CD4-positive, alpha-beta T cell treated with Interleukin-10 for 1 hour (primary cell): ENCODE measurements at places on chromosomes 1 and 21.

GRCh38 chr1:219177363-219177762 is 3.7 kb downstream of the LYPLAL1 start:
- DNase-seq: no peak

DNA sequence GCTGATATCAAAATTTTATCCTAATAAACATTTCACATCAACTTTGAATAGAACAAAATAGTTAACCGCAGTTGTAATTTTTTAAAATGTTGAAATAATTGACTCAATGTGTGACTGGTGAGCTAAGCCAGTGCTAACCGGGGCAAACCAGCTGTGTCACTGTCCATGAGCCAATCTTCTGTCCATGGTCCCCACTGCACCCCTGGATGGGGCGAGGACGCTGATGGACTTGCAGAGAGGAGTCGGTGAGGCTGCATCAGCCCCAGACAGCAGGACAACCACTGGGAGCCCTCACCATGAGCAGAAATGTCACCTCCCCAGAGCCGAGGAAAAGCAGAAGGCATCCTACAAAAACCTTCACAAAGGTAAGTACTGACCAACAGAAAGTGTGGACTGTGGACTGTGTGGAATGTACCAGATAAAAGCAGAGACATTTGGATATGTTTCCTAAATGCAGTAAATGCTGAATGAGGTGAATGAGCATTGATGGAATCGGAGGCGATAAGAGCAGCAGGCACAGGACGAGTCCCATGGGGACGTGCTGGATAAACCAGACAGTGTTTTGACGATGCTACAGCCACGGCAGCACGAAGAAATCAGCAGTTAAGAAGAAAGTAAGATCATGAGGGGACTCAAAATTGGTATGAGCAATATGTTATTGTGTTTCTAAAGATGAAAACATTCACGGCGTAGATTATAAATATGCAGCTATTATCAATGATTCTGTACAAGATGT is 115.0 kb upstream of the BACE2 start:
- no peak for DNase-seq

- DNase-seq: no peak
Observed at GRCh38 chr1:193221651-193222050, 35.2 kb upstream of the B3GALT2 start.

GRCh38 chr21:15281714-15282113 is 216.9 kb upstream of the NRIP1 start:
- DNase-seq: no peak

DNA sequence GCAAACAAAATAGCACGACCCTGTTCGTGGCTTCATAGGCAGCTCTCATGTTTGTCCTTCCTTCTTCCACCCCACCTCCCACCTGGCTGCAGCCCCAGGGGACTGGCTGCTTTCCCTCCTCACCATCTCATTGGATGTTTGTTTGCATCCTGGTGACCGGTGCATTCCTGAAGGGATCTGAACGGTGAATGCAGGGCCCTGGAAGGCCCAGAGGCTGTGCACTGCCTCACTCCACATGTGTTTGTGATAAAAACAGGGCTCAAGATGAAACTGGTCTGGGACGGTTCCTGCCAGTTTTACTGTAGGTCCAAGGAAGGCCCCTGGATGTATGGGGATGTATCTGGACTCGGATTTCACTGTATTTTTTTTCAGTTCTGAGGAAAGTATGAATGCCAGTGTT is 42.8 kb downstream of the CNN3 start:
- DNase-seq: no peak

DNA sequence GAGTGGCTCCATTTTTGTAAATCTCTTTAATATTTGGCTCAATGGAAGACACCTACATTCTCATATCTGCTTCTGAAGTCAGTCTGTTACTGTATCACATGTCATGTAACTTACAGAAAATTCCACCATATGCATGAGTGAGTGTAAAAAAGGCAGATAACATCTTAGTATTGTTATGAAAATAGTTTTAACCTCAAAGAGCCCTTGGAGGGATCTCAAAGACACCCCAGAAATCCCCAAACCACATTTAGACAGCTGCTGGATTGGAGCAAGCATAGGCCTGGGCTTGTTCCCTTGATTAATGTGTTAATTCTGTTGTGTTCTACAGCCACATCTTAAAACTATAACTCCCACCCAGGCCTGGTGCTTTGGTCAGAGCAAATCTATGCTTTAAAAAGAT is 16.9 kb downstream of the MACO1 start:
- no peak for DNase-seq

DNA sequence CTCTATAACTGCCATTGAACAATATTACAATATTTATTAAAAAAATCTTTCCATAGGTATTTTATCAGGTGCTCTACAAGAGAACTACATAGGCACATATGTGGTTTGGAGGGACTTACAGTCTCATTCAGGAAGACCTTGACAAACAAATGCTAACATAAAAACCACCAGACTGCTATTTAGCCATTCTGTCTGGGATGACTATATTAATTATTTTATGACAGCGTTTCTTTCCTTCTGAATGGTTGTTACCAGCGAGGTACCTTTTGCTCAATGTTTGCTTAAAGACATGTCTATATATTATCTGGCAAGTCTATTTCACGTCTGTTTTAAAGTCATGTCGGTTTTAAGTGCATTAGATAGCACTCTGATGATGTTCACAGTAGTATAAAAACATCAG is 69.7 kb downstream of the RUNX1 start:
- DNase-seq: no peak

- no peak for DNase-seq
Observed at GRCh38 chr1:63723602-63724001, 50.2 kb upstream of the ROR1 start.

- DNase-seq: no peak
Observed at GRCh38 chr1:161106431-161106830, 8.3 kb downstream of the KLHDC9 start.

GRCh38 chr1:67830226-67830625 is 3.0 kb downstream of the GNG12 start:
- no peak for DNase-seq

DNA sequence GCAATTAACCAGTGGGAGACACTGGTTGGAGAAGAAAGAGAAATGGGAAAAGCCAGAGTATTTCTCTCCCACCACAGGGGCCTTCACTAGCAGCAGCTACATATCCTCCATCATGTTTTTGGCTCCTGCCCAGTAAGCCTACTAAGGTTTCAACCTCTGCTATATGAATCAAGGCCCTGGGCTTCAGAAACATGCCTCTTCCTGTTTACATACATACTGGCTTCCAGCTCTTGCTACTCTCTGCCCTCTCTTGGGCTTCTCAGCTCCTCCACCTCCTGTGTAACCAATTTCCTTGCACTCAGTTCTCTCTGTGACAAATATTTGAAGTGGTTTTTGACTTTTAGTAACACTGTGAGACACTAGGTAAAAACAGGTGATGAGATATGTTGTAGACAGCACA is 80.8 kb downstream of the LRRC7 start:
- no peak for DNase-seq

DNA sequence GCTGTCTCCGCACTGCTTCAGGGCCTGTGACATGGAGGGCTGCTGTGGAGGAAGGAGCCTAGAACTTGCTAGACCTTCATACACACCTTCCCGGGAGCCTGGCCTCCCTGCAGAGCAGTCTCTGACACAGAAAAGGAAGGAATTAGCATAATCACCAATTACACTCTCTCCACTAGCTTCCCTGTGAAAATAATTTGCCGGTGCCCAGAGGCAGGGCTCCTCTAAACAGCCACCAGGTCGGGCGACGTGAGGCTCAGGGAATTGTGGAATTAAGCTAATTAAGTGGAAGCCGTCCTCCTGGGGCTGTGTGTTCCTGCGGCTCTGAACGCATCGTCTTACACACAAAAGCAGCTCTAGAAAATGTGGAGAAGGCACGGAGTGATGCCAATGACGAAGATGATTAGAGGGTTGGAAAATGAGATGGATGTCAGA is 82.6 kb downstream of the NENF start:
- no peak for DNase-seq

- DNase-seq: no peak
Observed at GRCh38 chr1:243968413-243968812, 82.7 kb upstream of the ZBTB18 start.

- DNase-seq: no peak
Observed at GRCh38 chr1:243234978-243235647, 20.0 kb downstream of the CEP170 start.

DNA sequence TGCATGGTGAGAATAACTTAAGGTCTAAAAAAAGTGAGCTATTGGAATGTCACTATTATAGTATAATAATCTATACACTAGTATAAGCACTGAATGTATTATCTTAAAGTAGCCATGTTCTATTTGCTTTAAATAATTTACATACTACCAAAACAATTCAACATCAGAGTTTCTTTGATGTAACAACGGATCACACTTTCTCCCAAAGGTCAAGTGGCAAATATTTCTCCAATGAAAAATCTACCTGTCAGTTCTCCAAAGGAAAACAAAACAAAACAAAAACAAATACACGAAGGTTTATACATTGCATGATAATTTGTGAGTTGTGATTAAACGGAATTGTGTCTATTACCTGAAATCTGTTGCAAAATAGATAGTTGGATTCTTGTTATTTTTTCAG is 581.4 kb downstream of the USP25 start:
- no peak for DNase-seq

DNA sequence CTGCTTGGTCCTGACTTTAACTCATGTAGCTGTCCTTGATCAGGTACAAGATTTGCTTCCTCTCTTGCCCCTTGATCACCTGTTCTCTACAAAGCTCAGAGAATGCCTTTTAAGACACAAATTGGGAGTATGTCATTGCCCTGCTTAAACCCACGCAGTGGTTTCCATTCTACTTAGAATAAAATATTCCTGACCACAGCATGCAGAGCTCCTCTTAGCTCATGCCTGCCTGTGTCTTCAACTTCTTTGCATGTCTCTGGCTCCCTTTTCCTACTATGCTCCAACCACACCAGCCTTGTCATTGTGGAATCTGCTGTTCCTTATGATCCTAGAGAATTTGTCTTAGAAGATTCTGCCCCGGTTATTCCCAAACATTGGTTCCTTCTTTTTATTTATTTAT is 393.1 kb downstream of the RRAGC start:
- no peak for DNase-seq

GRCh38 chr1:118487091-118487490 is 302.1 kb upstream of the SPAG17 start:
- no peak for DNase-seq

DNA sequence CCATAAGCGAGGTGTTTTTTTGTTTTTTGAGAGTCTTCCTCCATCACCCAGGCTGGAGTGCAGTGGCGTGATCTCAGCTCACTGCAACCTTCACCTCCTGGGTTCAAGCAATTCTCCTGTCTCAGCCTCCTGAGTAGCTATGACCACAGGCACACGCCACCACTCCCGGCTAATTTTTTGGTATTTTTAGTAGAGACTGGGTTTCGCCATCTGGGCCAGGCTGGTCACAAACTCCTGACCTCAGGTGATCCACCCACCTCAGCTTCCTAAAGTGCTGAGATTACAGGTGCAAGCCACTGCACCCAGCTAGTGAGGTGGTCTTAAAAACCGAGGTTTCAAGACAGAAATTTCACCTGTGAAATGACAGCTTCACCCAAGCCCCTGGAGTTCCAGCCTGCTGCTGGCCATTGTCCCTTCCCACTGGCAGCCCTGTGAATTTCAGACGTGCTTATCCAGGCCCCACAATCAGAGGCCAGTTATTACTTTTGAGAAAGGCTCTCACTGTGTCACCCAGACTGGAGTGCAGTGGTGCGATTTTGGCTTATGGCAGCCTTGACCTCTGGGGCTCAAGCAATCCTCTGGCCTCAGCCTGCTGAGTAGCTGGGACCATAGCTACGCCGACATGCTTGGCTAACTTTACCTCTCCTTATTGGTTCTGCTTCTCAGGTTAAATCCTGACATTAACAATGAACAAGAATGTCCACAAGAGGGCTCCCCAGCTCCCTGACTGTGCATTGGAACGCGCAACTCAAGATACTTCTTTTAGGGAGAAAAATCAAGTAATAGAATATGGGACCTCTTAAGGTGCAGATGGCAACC is 19.4 kb downstream of the ENO1 start:
- DNase-seq: peak; percentile 73

GRCh38 chr1:24015221-24016210 is 35.4 kb upstream of the SRSF10 start:
- DNase-seq: no peak

- no peak for DNase-seq
Observed at GRCh38 chr1:193588311-193589082, 402.1 kb upstream of the B3GALT2 start.

DNA sequence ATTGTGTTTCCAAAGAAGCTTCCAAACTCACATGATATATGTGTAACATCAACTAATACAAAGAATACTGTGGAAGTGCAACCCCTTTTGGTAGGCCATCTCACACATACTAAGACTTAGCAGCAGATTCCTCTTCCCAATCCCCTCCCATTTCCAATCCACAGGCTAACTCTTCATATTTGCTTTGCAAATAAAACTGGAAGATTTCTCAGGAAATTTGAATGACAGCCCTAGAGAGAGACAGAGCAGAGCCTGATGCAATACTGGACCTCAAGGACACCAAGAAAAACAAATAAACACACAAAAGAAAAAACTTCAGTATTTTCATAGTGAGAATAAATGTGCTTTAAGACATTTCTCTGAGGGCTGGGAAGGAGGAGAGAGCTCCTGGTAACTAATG is 190.2 kb upstream of the BRINP3 start:
- DNase-seq: no peak

DNA sequence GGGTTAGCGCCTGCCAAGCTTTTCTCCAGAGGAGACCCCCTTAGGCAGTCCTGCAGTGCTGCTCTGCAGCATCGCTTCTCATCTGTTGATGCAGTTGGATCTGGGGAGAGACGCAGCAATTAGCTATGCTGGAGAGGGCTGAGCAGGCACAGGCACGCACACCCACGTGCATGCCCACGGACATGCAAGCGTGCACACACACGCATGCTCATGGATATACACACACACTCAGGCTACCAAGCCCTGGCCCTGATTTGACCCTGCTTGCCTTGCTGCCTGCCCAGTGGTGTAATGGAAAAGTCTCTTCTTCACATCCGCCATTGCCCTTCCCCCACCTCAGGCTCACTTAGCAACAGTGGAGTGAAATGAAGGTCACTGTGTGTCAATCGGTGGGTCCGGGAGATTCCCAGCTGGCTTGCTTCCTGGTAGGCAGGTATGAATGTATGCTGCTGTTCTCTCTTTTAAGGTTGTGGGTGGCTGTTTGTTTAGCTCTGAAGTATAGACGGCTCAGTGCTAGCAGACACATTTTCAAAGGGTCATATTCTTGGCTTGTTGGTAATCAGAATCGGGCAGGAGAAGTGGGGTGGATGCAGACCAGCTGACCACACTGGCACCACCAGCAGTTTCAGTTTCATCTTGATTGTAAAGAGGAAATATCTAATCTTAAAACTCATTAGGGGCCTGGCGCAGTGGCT is 9.5 kb downstream of the ATP1B1 start:
- no peak for DNase-seq
